ENCODE measurements at places on chromosomes 12 and 14. TPM values are rescaled to one million over a fixed set of nuclear protein-coding genes. Genes with fewer than 3 reads are reported as not detected.

CRADD gene
- 26.8 TPM for total RNA-seq

GPR135 gene
- 5.7 TPM for total RNA-seq

LPAR5 gene
- 2.2 TPM for total RNA-seq

CLEC4C gene
- total RNA-seq = 0.29 TPM

LGR5 gene
- total RNA-seq = 7.5 TPM

ATL1 gene
- 6.8 TPM for total RNA-seq

EMP1 gene
- 66.7 TPM for total RNA-seq

SMIM41 gene
- 0.35 TPM for total RNA-seq

DDX47 gene
- total RNA-seq = 57.6 TPM

ARHGEF25 gene
- 29.2 TPM for total RNA-seq

PCK2 gene
- total RNA-seq = 26.3 TPM

SLC5A8 gene
- 21.5 TPM for total RNA-seq

SARNP gene
- 38.0 TPM for total RNA-seq

MYF5 gene
- 6.3 TPM for total RNA-seq

TAS2R8 gene
- 0.18 TPM for total RNA-seq

NOXRED1 gene
- 0.58 TPM for total RNA-seq

FOXA1 gene
- total RNA-seq = 3.2 TPM

KRT3 gene
- total RNA-seq = not detected

PLEKHG7 gene
- total RNA-seq = 0.58 TPM

RASAL1 gene
- total RNA-seq = 15.1 TPM

SLC17A8 gene
- total RNA-seq = 0.23 TPM

ST8SIA1 gene
- total RNA-seq = 10.3 TPM

PDE6H gene
- total RNA-seq = not detected

FBLN5 gene
- 153 TPM for total RNA-seq

SCN8A gene
- 3.7 TPM for total RNA-seq

FOXN4 gene
- total RNA-seq = 0.29 TPM

BLOC1S1 gene
- total RNA-seq = 71.4 TPM

SSTR1 gene
- total RNA-seq = 0.99 TPM

CCNB1IP1 gene
- 89.1 TPM for total RNA-seq

PIK3C2G gene
- total RNA-seq = 8.4 TPM

KRT72 gene
- total RNA-seq = not detected

TRPV4 gene
- 13.9 TPM for total RNA-seq

AICDA gene
- total RNA-seq = 0.23 TPM

BIN2 gene
- 4.3 TPM for total RNA-seq

SUSD6 gene
- total RNA-seq = 28.0 TPM

FAM90A1 gene
- 0.18 TPM for total RNA-seq

STAC3 gene
- total RNA-seq = 83.0 TPM

FANCM gene
- 10.3 TPM for total RNA-seq

CLEC6A gene
- total RNA-seq = 0.12 TPM

SLC4A8 gene
- total RNA-seq = 3.0 TPM

A2ML1 gene
- 0.93 TPM for total RNA-seq

C12orf54 gene
- not detected for total RNA-seq
